ENCODE measurements at places on chromosomes 2 and 18. TPM values are rescaled to one million over a fixed set of nuclear protein-coding genes. Genes with fewer than 3 reads are reported as not detected.

The PREPL gene
- total RNA-seq = 89.9 TPM

The FAM110C gene
- total RNA-seq = under 0.01 TPM

The CASP8 gene
- 18.9 TPM for total RNA-seq

The RAX gene
- total RNA-seq = not detected

The CDKL4 gene
- 1.7 TPM for total RNA-seq

The MREG gene
- 1.7 TPM for total RNA-seq

The EPB41L5 gene
- 3.4 TPM for total RNA-seq

The CACNB4 gene
- 1.3 TPM for total RNA-seq

The TMEM163 gene
- 0.26 TPM for total RNA-seq

The IL1A gene
- 0.13 TPM for total RNA-seq

The DOCK10 gene
- total RNA-seq = 4.0 TPM

The GAREM1 gene
- total RNA-seq = 1.8 TPM

The MAP3K19 gene
- not detected for total RNA-seq

The SP100 gene
- total RNA-seq = 155 TPM

The SPP2 gene
- total RNA-seq = not detected

The BMP10 gene
- not detected for total RNA-seq

The CYP27C1 gene
- not detected for total RNA-seq

The SULT1C2 gene
- not detected for total RNA-seq

The STPG4 gene
- total RNA-seq = 0.53 TPM

The IL1RN gene
- not detected for total RNA-seq

The PDE1A gene
- 95.7 TPM for total RNA-seq

The ZNF521 gene
- total RNA-seq = 6.5 TPM
